ENCODE measurements at places on chromosomes 6 and 20.

DNA sequence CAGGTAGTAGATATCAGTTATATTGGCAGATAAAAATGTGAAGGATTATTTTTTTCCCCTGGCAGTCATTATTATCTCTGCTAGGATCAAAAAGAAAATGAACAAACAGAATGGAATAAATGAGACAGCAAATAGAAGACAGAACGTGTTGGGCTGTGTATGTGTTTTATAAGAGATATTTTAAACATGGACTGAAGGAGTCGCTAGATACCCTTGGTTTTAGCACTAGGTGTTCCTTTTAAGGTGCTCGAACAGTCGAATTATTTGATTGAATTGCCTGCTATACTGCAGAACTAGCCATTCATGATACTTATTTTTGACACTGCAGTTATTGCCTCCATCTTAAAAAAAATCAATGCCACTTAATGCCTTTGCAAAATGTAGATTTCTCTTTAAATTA is 3.7 kb downstream of the GRIK2 start:
- no peak for DNase-seq

- no peak for DNase-seq
Measured at GRCh38 chr20:56212091-56212490, 36.4 kb upstream of the MC3R start.

DNA sequence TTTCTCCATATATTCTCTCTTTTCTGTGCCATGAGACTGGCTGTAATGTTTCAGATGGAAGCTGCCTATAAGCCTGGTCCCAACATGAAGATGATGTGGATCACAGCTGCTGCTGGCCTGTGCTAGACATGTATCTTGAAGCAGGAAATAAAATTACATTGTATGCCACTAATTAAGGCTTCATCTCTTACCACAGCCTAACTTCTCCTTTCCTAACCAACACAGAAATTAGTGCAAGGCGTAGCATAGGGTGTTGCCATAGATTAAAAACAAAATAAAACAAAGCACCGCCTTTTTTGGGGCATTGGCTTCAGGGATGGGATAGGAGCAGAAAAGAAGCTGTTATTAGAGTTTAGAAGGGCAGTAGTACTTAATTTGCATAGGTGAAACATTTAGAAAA is 4.7 kb upstream of the SLC17A4 start:
- DNase-seq, result no peak

GRCh38 chr20:47719211-47719610 is 66.1 kb downstream of the SULF2 start:
- DNase-seq, result no peak

DNA sequence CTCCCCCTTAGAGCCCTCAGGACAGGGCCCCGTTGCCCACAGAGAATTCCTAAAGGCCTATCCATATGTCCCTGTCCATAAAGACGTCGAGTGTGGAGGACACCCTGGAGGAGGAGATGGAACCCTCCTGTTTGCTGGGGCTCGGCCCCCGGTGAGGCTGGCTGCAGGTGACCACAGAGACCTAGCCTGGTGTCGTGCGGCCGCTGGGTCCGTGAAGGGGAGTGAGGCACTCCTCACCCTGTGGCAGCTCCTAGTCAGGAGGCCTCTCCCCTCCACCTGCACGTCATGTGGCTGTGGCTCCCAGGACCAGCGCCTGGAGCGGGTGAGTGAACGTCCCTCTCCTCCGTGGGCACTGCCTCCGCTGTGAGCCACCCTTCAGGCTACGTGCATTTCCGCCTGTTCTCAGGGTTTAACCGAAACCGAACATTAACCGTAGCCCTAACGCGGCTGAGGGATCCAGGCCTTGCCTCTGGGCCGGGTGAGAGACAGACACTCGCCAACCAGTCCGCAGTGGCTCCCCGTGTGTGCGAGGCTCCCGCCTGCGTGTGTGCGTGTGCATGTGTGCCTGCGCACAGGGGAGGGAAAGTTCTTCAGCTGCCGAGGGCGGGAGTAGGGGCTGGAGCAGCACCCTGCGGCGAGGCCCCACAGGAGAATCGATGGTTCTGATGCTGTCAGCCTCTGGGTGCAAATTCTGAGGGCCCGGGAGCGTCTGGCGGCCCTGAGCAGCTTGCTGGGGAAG is 5.9 kb upstream of the TCEA2 start:
- DNase-seq, result no peak

GRCh38 chr6:168293636-168294530 is 25.7 kb downstream of the DACT2 start:
- no peak for DNase-seq

GRCh38 chr20:17345321-17345720 is 118.5 kb downstream of the PCSK2 start:
- no peak for DNase-seq

DNA sequence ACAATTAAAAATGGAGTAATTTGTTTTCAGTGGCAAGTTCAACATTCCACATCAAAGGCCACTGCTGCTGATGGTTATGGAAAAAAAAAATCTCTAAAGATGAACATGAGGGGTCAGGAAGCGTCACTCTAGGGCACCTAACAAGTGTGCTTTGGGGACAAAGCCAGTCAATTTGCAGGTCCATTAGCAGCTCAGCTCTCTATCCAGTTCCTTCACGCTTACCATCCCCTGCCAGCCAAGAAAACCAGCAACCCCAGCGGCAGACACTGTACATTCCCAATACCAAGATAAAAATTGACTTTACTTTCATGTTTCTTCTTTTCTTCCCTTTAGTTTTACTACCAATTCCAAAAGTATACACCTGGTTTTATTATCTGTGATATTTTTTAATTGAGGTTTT is 10.1 kb downstream of the RFX6 start:
- DNase-seq, result no peak

DNA sequence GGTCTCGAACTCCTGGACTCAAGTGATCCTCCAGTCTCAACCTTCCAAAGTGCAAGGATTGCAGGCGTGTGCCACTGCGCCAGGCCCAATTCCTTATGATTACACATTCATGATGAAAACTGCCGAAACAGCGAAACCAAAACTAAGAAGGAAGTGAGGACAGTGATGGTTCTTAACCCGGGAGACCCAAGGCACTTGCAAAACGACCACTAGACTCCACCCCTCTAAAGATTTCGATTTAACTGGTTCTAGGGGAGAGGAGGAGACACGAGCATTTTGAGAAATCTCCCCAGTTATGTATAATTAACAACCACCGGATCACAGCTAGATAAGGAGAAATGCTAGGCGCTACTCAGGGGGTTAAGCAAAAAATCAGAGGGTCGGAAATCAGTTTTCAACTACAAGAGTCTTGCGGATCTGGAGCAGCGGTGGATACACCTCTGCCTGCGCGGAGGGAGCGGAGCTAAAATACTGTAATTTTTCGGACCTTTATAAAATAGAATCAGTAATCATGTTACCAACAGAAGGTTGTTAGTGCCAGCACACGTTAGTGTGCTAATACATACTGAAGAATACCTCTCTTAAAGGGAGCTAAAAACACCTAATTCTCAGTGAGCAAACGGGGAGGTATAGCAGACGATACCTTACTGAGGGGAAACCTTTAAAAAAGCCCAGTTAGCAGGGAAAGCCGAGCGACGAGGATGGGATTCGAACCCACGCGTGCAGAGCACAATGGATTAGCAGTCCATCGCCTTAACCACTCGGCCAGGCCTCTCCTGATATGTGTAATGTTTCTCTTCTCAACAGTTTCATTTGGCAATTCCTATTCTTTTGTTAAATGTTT is 60.0 kb upstream of the BTN3A2 start:
- DNase-seq, result peak; percentile 83

Measured in right hindlimb (tissue), 1 donor.